MCF 10A (cell line): ENCODE measurements at places on chromosomes 3 and 15.
A peak's percentile ranks its signal among the peaks of the same experiment; 100 is the strongest.

DNA sequence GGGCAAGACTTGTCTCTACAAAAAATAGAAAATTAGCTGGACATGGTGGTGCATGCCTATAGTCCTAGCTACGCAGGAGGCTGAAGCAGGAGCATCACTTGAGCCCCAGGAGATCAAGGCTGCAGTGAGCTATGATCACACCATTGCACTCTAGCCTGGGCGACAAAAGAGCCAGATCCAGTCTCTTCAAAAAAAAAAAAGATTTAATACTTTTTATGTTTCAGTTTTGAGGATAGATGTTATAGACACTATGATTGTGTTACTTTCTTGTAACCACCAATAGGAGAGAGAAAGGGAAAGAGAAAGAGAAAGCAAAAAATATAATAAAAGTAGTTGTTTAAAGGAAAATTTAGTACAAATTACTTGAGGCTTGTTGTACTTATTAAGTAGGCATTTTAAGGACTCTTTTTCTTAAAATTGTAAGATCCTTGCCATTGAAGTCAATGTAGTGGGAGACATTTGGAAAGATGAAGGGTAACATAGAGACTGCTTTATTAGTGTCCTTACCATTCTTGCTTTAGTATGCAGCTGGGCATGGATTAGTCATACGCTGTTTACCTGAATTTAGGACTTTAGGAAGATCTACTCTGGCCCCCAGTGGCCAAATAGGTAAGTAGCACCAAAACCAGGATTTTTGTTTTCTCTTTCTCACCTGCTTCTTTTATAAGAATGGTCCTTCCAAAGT lies 35.1 kb upstream of the ZDHHC23 start:
- DNase-seq = peak; percentile 82

GRCh38 chr15:75945953-75946352 lies 42.3 kb downstream of the FBXO22 start:
- DNase-seq = no peak

GRCh38 chr3:9595877-9596276 lies 42.3 kb upstream of the LHFPL4 start:
- no peak for DNase-seq

DNA sequence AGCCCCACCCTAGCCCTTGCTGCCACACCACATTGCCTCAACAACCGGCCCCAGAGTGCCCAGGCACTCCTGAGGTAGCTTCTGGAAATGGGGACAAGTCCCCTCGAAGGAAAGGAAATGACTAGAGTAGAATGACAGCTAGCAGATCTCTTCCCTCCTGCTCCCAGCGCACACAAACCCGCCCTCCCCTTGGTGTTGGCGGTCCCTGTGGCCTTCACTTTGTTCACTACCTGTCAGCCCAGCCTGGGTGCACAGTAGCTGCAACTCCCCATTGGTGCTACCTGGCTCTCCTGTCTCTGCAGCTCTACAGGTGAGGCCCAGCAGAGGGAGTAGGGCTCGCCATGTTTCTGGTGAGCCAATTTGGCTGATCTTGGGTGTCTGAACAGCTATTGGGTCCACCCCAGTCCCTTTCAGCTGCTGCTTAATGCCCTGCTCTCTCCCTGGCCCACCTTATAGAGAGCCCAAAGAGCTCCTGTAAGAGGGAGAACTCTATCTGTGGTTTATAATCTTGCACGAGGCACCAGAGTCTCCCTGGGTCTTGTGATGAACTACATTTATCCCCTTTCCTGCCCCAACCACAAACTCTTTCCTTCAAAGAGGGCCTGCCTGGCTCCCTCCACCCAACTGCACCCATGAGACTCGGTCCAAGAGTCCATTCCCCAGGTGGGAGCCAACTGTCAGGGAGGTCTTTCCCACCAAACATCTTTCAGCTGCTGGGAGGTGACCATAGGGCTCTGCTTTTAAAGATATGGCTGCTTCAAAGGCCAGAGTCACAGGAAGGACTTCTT lies 39.1 kb downstream of the MESD start:
- no peak for DNase-seq

- peak; percentile 29 for DNase-seq
Observed at GRCh38 chr15:100723315-100723801, 121.0 kb downstream of the ASB7 start.

GRCh38 chr3:153628591-153628990 lies 466.6 kb downstream of the RAP2B start:
- DNase-seq = no peak

DNA sequence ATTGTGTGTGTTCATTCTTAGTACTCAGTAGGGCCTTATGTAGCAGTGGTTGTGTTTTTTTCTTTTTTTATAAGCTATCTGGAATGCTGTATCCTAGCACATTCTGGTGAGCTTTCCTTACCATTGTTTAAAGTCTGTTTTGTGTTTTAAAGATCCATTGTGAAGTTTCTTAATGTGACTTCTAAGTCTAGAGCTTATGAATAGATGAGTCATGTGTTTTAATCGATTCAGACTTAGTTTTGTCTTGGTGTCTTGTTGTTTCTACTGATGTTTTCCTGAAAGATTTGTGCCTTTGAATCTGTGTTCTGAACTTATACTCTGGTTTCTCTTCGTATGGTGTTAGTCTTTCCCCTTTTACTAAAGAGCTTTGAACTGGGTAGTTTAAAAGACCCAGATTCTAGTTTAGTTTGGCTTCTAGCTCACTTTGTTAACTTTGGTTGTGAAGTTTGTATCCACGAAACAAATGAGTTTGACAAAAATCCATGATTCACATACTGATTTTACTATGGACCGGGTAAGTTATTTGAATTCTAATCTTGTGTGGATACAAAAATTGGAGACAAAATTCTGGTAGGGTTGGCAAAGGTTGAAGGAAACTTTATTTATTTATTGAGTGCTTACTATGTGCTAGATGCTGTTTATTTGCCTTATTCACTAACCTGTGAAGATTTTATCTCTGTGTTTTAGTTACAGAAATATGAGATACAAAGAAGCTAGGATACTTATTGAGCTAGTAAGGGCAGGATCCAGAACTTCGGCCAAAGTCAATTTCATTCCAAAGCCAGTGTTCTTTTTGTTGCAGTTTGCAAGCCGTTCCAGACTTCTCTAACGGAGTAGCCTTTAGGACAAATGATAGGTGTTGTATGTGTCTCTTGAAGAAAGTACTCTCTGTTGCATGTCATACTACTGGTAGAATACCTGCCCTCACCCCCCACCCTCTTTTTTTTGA lies 24.8 kb downstream of the AKAP13 start:
- no peak for DNase-seq

DNA sequence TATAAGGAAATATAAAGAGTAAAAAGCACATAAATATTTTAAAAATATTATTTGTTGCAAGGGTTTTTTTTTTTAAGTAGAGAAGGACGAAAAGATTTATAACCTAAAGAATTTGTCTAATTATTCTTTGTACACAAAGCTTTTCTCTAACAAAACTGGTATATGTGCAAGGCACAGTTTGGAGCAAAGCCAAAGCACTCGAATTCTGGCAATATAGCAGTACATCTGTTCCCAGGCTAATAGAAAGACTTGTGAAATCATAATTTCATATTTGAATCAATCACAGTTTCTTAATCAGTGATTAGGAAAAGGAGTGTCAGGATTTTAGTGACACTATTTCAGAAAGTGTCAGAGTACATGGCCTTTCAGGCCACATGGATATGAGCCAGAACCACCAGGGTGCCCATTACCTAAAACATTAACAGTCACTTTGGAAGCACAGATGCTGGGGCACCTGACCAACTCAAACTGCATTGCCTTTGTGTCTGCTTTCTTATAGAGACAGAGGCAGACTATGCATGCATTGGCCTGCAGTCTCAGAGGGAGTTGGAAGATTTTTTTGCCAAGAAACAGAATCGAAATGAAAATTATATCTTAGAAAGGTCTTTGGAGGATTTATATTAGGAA lies 651.8 kb upstream of the SGO1 start:
- DNase-seq = peak; percentile 34

DNA sequence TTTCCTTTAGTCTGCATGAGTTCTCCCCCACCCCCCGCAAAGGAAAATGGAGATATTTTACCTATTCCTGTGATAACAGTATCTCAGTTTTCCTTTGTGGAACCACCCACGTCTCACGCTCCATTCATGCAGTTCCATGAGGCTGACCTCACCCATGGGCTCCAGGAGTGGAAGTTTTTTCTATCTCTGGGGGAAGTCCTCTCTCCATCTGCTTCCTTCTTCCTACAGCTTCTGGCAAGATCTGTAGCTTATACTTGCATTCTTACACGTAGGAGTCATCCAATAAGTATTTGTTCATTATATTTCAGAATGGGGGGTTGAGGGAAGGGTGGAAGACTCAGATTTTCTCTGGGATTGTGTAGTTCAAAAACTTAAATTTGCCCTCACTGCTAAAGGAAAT lies 5.8 kb upstream of the GLCE start:
- peak; percentile 32 for DNase-seq

GRCh38 chr3:151085889-151086483 lies 522 bp downstream of the MED12L start:
- no peak for DNase-seq

- no peak for DNase-seq
Observed at GRCh38 chr3:71421820-71422566, 161.5 kb downstream of the FOXP1 start.

- no peak for DNase-seq
Observed at GRCh38 chr3:71854706-71855105, 69.8 kb upstream of the PROK2 start.

- no peak for DNase-seq
Observed at GRCh38 chr3:31707286-31707685, 174.6 kb downstream of the STT3B start.

- DNase-seq = no peak
Observed at GRCh38 chr3:52246264-52246620, 683 bp downstream of the PPM1M start.
